HS-27A (cell line): ENCODE measurements at places on chromosomes 13 and 19.

GRCh38 chr19:40232479-40232878 is 6.0 kb upstream of the CCNP start:
- no peak for DNase-seq

- no peak for DNase-seq
Observed at GRCh38 chr13:109669234-109669612, 117.2 kb downstream of the IRS2 start.

DNA sequence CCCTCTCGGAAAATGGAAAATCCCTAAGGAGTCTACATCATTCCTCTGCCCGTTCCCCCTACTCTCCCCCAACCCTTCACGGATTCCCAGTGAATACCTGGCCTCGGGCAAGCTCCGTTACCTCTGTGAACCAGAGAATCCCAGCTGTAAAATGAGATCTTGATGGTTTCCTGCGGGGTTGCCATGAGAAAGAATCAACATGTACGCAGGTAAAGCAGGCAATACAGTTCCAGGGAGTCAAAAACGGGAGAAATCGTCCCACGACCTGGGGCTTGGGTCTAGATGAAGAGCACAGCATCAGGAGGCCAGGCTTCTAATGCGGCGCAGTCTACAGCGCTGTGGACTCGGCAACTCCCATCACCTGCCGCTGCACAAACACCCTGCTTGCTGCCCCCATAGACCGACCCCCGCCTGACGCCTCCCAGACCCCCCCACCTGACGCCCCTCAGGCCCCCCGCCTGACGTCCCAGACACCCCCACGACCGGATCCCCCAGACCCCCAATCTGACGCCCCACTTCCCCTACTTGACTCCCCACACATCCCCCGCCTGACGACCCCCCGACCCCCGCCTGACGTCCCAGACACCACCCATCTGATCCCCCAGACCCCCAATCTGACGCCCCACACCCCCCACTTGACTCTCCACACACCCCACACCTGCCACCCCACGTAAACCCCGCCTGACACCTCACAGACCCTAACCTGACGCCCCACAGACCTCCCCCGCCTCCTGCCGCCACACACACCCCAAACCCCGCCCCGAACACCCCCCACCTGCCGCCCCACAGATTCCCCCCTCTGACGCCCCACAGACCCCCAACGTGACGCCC is 680 bp downstream of the LIG4 start:
- DNase-seq = no peak

DNA sequence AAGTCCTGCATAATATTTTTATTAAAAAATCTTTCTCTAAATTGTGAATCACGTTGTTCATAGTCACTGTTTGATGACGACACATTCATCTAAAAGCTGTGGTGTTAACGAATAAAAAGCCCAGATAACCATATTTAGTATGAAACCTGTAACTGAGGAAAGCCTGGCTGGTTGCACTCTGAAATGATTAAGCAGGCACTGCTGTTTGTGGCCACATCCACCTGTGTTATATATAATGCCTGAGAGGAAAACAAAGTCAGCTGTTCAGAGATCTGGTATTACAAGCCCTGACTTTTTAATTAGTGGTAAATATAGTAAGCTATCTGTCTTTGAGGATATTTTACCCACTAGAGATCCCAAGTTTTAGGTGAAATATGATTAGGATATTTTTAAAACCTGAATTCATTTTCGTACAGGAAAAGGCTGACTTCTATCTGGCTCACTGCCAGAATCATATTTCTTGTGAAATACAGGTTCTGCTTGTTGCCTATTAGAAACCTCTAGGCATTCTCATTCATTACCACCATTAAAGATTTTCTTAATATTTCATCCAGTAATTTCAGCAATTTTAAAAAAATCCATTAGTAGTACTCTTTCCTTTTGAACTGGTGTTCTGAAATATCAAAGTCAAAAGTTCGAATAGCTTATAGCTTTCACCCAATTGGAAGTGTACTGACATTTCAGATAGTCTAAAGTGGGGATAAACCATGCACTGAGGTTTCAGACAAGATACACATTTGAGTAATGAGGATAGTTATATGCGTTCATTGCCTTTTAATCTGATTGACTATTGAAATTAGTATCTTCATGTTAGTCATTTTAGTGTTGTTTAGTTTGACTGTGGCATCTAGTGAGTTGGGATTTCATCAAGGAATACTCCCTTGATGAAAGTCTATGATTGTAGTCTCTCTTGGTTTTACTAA is 79.7 kb downstream of the LMO7 start:
- no peak for DNase-seq

- no peak for DNase-seq
Observed at GRCh38 chr19:51653162-51653561, 6.5 kb upstream of the SIGLEC14 start.

- no peak for DNase-seq
Observed at GRCh38 chr19:1231729-1232637, 5.8 kb downstream of the CBARP start.

GRCh38 chr13:23622985-23623384 is 52.8 kb downstream of the TNFRSF19 start:
- no peak for DNase-seq

- no peak for DNase-seq
Observed at GRCh38 chr19:42291435-42291810, 10.5 kb upstream of the PRR19 start.

DNA sequence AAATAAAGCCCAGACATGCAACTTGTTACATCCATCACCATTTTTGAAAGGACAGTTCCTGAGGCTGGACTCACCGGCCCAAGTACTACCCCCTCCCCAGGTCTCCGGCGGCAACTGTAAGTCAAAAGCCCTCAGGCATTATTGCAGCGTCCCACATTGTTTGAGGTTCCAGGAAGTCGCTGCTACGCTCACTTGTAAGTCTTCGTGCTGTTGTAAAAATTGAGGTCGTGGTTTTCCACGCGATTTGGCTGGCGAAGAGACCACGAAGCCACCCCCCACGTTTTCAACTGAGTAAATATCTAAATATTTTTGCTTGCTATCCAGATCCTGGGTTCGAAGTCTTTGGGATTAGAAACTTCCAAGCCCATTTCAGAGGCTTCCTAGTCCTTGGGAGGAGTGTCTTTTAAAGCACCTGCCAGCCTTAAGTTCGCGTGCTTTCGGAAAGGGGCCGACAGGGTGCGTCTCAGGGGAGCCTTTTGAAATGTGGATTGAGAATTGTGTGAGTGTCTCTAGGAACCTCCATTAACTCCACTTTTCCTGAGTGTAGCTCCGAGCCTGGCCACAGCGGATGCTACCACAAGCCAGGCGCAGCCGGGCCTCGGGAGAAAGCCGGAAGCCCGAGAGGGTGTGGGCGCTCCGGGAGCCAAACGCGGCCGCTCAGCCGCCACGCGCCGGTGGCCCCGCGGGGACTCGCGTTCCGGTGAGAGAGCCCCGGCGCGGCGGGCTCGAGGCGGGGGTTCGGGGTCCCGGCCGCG is 434 bp upstream of the FNDC3A start:
- peak; percentile 22 for DNase-seq

- no peak for DNase-seq
Observed at GRCh38 chr13:50125304-50125553, 110.0 kb downstream of the KCNRG start.

DNA sequence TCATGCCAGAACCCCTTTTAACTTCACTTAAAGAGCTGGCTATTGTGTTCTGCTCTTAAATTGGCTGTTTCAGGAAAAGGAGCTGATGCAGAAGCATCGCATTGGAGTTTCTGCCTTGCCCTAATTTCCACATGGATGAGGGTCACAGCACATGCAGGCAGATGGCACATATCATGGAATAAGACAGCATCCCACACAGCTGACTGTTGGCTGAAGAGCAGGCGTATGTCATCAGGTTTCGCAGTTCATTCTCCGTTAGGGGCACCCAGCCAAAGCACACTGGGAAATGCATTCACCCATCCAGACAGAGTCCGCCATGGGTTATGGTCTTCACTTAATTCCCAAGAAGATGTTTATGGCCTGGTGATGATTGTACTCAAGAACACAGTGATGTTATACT is 572.5 kb downstream of the LIG4 start:
- no peak for DNase-seq

GRCh38 chr19:17455308-17456123 is 5.2 kb downstream of the NXNL1 start:
- no peak for DNase-seq

DNA sequence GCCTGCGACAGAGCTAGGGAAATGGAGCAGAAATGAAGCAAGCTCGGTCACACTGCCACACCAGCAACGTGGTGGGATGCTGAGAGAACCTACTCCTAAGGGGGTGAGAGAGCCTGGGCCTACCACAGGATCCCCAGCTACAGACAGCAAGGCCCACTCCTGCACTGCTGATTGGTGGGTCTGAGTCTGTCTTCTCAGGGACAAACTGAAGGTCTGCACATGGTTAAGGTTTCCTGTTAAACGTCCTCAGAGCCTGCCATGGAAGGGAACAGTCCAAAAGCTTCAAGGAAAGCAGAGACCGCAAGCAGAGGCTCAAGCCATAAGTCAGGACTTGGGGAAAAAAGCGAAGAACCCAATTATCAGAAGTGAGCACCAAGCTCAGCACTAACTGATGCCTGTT is 53.5 kb upstream of the MED4 start:
- DNase-seq = no peak

DNA sequence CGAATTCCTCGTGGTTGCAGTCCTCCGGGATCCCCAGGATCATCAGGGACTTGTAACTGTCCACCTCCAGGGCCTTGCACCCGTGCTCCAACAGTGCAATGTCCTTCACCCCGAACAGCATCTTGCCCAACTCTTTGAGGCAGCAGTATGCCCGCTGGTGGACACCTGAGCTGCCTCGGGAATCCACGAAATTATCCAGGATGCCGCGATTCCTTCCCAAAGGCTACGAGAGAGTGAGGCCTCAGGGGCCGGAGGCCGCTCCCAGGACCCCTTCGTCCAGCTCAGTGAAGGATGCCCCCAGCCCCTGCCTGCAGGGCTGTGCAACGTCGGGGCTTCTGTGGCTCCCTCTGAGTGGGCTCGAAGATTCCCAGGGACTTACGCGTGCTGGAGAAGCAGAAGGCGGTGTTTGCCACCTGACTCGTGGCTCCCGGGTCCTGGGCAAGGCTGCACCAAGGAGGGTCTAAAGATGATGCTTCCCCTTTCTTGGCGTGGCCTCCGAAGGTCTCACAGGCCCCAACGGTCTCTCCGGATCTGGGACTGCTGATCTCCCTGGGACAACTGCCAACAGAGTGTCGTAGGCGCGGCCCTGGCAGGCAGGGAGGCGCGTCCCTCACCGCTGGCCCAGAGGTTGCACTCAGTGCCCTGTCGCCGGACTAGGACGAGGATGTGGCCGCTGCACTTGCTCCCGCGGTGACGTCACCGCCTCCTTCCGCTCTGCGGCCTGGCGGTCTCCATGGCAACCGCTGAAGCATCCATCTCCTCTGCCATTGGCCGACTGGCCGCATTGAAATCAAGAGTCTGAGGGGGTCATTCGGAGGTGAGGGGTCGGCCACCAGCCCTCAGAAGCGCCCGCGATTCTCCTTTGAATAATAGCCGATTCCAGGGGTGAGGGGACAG is at the start of gene PNMA8C:
Gene PNMA8C (minus strand): TSS at position 698 of the 897 bp plus-strand sequence. CDS start 577 bp downstream, at position 121.
- DNase-seq = no peak

DNA sequence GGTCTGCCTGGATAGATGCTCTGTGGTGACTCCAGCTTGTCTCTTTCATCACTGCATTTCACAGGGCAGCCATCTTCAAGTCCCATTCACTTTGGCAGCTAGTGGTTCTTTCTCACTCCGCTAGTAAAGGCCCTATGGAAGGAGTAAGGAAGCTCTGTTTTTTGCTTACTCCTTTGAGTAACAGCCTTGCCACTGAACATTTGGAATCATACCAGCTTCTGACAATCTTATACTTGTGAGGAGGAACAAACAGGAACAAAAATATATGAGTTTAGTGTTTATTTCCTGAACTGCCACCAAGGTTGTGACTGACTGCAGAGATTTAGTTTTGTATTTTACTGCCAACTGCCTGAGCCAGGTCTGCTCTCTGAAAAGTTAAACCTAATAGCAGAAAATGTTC is 38.7 kb downstream of the KCTD4 start:
- DNase-seq = no peak

DNA sequence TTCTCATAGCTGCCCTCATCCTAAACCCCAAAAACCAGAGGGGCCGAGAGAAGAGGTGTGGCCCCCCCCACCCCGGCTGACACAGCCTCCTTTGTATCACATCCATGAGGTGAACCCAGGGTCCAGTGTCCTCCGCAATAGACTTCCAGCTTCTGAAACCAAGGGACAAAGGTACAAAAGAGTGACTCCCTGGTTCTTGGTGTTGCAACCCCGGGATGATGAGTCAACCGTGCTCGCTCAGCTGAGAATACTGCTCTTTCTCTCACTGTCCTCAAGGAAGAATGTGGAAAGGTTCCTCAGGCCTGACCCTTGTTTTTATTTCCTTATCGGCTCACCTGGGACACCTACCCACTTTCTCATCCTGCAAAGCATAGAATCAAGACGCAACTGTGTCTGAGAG is 5.5 kb downstream of the SLC15A1 start:
- no peak for DNase-seq
